ENCODE measurements at places on chromosomes 12 and 14.

- ATAC-seq = no peak
Observed at GRCh38 chr14:89320381-89321000, 96.5 kb downstream of the FOXN3 start.

DNA sequence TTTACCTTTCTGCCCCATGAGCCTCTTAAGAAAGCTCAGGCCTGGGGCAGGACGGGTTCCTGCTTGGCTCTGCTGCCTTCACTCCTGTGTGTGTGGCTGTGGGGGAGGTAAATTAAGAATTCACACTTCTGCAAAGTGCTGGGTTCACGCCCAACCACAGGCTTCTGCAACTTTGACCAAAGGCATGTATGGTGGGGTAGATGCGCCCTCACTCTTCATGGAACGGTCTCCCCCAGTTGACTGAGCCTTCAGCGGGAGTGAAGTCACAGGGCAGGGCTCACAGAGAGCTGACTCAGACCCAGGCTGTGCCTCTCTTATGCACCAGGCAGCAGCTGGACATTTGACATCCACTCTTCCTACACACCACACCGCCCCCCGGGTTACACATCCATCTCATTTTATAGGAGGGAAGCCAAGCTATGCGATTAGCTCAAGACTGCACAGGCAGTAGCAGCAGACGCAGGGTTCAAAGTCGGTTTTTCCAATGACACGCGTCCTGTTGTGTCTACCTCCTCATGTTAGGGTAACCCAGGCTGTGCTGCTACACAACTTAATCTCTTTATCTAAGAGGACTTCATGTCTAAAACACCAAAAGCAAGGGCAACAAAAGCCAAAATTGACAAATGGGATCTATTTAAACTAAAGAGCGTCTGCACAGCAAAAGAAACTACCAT, 15.4 kb upstream of the BCL11B start:
- peak; percentile 35 for ATAC-seq

GRCh38 chr12:91053951-91054715, 3.7 kb downstream of the KERA start:
- ATAC-seq = no peak

GRCh38 chr14:103250874-103251273, 83.2 kb upstream of the EIF5 start:
- no peak for ATAC-seq

- ATAC-seq = no peak
Observed at GRCh38 chr14:96011607-96012006, 27.6 kb upstream of the C14orf132 start.

- no peak for ATAC-seq
Observed at GRCh38 chr12:117437516-117438255, 76.3 kb upstream of the NOS1 start.

DNA sequence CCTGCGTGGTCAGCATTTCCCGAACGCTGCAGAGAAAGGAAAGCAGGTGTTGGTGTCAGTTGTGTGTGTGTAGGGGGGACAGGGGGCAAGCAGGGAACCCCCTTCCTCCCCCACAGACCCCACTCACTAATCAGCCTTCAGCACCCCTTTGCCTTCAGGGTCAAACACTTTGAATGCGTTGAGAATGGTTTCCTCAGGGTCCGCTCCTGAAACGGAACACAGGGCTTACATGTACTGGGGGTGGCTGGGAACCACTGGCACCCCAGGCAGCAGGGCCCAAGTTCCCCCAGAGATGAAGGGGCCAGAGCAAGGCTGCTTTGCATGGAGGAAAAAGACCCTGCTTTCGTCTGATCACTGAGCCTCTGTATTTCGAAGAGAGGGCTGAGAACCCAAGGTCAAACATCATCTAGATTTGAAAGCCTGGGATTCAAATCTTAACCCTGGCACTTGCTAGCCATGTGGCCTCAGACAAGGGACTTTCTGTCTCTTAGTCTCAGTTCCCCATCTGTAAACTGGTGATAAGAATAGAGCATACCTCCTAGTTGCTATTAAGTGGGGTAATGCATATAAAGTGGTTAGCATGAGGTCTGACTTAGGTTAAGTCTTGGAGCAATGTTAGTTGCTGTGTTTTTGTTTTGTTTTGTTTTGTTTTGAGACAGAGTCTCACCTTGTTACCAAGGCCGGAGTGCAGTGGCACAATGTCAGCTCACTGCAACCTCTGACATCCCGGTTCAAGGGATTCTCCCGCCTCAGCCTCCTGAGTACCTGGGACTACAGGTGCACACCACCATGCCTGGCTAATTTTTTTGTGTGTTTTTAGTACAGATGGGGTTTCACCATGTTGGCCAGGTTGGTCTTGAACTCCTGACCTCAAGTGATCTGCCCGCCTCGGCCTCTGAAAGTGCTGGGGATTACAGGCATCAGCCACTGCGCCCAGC, 7.0 kb downstream of the MYL2 start:
- ATAC-seq = no peak

DNA sequence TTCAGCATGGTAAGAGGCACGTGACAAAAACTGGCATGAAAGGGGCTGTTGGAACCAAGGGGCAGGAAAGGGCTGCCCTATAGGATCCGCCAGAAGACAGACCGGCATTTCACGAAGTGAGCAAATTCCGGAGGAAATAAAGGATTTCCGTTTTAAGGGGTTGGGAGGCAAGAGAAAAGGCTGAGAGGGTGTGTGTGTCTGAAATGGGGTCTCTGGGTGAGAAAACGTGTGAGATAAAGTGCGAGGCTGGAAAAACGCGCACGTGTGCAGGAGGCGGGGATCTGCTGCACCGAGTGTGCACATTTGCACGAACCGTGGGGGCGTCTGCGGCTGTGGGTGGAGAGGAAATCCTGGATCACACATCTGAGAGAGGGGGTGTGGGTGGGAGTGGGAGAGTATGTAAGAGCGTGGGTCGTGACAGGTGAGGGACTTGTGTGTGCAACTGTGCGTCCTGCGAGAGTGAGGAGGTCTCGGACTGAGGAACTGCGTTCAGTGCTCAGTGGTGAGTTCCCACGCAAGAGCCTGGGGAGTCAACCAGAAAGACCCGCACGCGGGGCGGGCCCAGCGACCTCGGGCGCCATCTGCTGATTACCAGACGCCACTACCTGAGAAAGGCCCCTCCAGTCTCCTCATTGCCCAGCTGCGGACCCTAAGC, 37.0 kb upstream of the P2RX7 start:
- peak; percentile 91 for ATAC-seq

GRCh38 chr14:24307575-24308341, at the start of gene CIDEB:
Gene CIDEB, minus strand, starts transcription at chr14:24307977. Its CDS starts 119 bp downstream, at chr14:24307858.
- ATAC-seq = peak; percentile 27
